ENCODE measurements at places on chromosomes 16 and 17.

DNA sequence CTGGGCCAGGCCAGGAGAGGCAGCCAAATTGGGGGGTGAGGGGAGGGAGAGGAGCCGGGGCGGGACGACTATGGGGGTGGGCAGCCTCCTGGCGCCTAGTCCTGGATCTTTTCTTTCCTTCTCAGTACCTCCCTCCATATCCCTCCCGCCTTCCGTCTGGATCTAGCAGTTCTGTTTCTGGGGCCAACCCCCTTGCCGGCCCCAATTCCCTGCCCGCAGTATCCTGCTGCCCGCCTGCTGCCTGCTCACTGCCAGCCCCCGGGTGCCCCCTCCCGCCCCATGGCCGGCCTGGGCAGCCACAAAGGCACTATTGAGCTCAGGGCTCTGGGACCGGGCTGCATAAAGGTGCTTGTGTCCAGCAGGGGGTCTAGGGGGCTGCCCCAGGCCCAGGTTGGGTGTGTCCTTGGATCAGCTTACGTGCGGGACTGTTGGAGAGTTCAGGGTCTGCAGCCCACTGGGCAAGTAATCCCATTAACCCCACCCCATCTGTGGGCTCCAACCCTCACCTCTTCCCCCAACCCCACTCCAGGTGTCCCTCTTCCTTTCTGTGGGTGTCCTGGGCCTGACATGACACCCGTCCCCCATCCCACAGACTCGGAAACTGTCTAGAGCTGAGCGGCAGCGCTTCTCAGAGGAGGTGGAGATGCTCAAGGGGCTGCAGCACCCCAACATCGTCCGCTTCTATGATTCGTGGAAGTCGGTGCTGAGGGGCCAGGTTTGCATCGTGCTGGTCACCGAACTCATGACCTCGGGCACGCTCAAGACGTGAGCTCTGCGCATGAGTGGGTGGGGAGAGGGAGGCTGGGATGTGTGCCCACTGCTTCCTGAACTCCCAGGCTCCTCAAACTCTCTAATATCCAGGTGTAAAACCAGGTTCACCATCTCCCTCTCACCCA is 2.0 kb downstream of the WNK4 start:
- DNase-seq: no peak

DNA sequence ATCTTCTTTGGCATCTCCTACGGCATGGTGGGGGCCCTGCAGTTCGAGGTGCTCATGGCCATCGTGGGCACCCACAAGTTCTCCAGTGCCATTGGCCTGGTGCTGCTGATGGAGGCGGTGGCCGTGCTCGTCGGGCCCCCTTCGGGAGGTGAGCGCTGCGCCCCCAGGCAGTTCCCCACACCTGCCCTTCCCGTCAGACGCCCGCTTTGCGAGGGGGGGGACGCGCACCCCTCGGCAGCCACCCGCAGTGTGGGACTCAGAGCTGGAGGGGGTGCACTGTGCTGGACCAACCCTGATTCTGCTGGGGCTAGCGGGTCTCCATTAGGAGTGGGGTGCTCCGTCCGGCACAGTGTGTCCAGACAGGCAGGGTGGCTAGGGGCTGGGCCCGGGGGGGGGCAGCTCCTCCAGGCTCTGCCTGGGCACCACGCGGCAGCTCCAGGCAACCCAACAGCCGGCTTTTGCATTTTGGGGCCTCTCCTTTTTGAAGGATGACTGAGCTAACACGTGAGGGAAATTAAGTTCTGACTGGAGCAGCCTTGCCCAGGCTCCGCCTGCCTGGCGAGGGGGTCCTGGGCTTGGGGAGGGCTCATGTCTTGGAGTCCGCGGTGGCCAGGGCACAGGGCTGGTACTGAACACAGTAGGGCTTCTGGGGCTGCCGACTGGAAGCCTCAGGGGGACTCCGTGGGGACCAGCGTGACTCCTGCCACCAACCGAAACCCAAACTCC is 9.1 kb downstream of the SLC16A3 start:
- no peak for DNase-seq

GRCh38 chr16:75195811-75196790 is 10.9 kb downstream of the CTRB2 start:
- no peak for DNase-seq

DNA sequence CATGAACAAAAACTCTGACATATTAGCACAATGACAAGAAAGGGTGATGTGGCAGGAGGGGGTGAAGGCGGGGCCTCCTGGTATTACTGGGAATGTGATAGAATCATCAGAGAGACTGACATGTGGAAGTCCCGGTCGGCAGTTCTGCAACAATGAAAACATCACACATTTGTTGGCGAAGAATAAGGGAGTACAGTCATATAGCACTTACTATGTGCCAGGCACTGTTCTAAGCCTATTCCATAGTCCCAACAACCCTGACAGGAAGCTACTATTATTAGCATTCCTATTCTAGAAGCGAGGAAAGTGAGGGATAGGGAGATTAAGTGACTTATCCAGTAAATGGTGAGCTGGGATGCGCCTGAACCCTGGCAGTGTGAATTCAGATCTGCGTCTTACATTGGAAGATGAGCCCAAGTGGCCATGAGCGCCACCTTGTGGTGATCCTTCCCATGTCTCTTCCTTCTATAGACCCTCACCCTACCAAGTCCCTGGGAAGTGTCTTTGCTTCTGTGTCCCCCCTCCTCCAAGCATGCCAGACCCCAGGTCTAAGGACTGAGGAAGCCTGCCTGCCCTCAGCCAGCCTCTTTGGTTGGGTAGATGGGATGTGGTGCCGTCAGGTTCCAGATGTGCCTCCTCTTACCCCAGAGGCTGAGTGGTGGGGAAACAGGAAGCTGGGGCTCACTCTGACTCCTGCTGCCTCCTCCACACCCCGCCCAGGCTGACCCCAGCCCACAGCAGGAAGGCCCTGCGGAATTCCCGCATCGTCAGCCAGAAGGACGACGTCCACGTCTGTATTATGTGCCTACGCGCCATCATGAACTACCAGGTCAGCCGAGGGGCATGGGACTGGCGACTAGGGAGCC is 14.0 kb downstream of the FMNL1 start:
- DNase-seq: peak; percentile 14

DNA sequence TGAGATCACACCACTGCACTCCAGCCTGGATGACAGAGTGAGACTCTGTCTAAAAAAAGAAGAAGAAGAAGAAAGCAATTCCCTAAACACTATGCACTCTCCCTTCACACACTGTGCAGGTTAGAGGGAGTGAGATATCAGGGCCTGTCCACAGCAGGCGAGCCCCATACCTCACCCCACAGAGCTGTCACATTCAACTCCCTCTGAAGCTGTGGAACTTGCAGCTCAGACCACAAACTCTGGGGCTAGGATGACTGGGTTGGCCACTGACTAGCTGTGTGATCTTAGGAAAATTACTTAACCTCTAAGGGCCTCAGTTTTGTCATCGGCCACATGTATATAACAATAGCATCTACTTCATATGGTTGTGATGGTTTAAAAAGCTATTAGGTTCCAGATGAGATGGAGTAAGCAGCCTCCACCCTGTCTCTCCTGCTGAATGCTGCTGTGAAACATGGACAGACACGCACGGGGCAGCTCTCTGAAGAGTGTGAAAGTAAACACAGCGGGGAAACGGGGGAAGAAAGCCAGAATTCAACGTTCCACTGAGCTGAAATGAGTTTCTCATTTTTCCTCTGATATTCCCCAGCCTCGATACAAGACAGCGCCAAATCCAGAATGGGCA is 13.6 kb upstream of the PYY start:
- no peak for DNase-seq

DNA sequence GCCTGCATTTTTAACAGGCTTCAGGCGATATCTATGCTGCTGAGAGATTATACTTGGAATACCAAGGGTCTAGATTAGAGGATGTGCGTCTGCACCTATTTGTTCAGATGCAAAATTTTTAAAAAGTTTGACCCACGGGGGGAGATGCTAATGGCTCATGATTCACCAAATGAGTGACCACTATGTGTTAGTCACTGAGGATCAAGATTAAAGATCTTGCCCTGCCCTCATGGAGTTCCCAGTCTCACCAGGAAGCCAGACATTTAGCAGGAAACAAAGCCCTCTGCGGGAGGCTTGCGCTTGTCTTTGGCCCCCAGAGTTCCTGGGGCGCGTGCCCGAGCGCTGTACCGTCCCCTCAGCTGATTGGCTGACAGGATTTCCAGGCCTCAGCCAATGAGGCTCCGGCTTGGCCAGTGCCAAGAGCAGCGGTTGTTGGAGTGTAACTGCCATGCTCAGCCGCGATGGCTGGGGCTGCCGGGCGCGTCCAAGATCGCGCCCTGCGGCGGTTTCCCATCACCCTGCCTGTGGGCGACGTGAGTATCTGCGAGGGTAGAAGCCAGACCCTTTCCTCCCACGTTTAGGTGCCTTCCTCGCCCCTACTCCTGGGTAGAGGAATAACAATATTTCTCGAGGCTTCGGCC is 4.5 kb upstream of the DDX19B start:
- DNase-seq: no peak

DNA sequence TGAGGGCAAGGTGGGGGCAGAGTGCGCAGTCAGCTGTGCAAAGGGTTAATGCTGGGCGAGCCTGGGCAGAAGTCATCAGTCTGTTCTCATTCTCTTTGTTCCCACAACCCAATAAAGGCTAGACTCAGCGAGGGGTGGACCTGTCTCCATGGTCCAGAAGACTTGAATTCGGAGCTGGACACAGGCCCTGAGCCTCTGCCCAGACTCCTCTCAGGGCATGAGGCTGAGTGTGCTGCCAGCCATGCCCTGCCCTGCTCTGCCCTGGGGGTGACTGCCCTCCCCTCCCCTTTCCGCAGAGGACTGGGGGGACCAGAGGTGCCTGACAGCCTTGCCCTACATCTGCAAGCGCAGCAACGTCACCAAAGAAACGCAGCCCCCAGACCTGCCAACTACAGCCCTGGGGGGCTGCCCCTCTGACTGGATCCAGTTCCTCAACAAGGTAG is 54.5 kb downstream of the MRC2 start:
- no peak for DNase-seq

DNA sequence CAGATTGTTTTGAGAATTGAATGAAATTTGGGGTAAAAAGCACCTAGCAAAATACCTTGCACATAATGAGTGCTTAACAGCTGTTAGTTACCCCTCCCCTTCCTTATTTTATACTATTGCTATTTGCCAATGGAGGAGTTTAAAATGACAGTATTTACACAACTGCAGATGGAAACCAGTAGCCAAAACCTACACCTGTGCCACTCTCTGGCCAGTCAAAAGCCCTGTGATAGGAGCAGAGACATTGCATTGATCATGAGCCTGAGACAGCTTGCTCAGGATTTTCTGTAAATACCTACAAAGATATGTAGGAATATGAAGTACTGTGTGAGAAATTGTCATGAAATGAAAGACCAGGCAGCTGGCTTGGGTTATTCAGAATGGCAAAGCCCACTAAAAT is 115.3 kb upstream of the HLF start:
- DNase-seq: peak; percentile 31

GRCh38 chr16:10608687-10609401 is 28.4 kb upstream of the EMP2 start:
- DNase-seq: no peak

- no peak for DNase-seq
Measured at GRCh38 chr17:54530398-54530797, 370.3 kb upstream of the TOM1L1 start.

DNA sequence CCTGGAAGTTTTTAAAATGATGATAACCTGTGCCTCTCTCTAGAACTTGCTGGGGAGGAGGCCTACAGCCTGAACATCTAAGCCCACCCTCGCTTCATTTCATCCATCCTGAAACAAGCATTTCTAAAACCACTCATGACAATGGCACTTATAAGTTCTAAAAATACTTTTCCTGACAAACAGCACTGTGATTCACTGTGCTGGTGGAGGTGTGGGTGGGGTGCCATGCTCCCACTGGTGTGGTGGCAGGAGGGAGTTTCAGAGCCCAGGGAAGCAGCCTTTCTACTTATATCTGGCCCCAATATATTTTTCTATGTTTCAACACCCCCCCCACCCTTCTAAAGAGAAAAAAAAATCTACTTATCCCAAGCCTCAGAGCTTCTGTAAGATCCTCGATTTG is 52.6 kb downstream of the RAB11FIP4 start:
- no peak for DNase-seq

DNA sequence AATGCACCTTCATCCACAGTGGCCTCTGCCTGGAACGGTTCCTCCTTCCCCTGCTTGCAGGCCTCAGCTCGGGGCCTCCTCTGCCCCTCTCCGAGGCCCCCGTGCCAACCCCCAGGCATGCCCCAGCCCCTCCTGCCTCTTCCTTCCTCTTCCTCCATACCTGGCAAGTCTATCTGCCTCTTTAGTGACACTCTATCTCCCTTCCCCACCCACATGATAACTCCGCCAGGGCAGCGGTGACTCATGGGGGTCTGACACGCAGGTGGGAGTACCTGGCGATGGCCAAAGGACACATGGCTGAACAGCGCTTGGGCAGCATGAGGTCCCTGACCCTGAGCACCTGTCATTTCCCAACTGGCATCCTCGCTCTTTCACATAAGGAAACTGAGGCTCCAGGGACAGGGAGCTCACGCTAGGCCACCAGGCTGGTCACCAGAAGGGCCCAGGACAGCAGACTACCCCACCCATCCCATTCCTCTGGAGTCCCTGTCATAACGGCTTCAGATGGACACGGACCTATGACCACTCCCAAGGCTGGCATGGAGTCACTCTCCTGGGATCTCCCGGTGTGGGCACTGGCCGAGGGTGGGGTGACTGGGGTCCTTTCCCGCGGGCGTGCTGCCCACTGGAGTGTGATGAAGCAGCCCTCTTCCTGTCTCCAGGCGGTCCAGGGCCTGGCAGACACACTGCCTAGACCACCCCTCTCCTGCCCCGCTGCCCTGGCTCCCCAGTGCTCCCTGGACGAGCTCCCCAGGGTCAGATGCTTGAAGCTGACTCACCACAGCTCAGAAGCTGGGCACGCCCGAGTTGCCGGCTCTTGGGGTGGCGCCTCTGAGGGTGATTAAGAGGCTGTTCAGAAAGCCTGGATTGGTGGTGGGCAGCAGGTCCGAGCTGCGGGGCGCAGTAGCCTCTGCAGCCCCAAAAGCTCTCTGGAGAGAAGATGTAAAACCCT is 100.6 kb downstream of the ENGASE start:
- DNase-seq: no peak

GRCh38 chr17:47918006-47918405 is 22.0 kb downstream of the SP2 start:
- DNase-seq: no peak

- no peak for DNase-seq
Measured at GRCh38 chr16:26456074-26456473, 610.7 kb upstream of the C16orf82 start.

GRCh38 chr17:40984226-40984625 is at the start of gene KRT40:
TSS of gene KRT40 (minus strand) at chr17:40984326. CDS start at chr17:40984273, 53 bp downstream.
- DNase-seq: no peak

- no peak for DNase-seq
Measured at GRCh38 chr16:33877-34647, 19.3 kb downstream of the POLR3K start.

Data from NCI-H2029 treated with DMSO at 0.1 percent for 48 hours (cell line).